Stimulated activated naive B cell treated with anti-CD40 and anti-IgM and Interleukin-4, amounts not matched to agents 10 μg/mL and 1 μg/mL and 100 μg/mL, for 72 hours (primary cell): ENCODE measurements at places on chromosomes 11 and 22.

DNA sequence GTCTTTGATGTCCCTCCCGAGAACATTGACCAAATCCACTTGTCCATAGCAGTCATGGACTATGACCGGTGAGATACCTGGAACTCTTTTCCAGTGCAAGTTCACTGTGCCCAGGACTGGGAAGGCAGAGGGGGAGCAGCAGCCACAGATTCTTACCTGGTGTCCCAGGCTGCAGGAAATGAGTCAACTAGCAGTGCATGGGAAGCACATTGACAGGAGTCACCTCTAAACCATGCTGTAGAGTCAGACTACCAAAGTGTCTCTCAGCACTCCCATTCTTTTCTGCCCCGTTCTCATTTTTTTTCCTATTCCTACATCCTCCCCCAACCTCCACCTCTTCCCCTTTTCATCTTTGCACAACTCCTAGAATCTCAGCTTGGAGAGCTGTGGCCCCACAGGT, 67.2 kb upstream of the OLFML1 start:
- no peak for DNase-seq

GRCh38 chr22:32466496-32466895, 2.2 kb upstream of the BPIFC start:
- no peak for DNase-seq

GRCh38 chr11:35126879-35127581, 11.9 kb upstream of the CD44 start:
- DNase-seq: no peak

GRCh38 chr11:2302896-2303626, 1.2 kb downstream of the TSPAN32 start:
- no peak for DNase-seq

GRCh38 chr22:22713416-22713815, 69.0 kb downstream of the GGTLC2 start:
- no peak for DNase-seq

- DNase-seq: no peak
Measured at GRCh38 chr22:44220727-44221680, 40.3 kb downstream of the PARVG start.

GRCh38 chr11:46247090-46247489, 30.4 kb upstream of the CREB3L1 start:
- no peak for DNase-seq

- DNase-seq: no peak
Measured at GRCh38 chr11:81072273-81072672, 1631.4 kb upstream of the TENM4 start.

- DNase-seq: no peak
Measured at GRCh38 chr22:28989035-28989464, 72.6 kb downstream of the C22orf31 start.

- no peak for DNase-seq
Measured at GRCh38 chr11:129969920-129970319, 32.7 kb downstream of the PRDM10 start.

- peak; percentile 85 for DNase-seq
Measured at GRCh38 chr11:64284962-64285884, at the start of gene GPR137. Gene GPR137, plus strand, starts transcription at chr11:64285848. Its CDS starts 677 bp downstream, at chr11:64286525.

DNA sequence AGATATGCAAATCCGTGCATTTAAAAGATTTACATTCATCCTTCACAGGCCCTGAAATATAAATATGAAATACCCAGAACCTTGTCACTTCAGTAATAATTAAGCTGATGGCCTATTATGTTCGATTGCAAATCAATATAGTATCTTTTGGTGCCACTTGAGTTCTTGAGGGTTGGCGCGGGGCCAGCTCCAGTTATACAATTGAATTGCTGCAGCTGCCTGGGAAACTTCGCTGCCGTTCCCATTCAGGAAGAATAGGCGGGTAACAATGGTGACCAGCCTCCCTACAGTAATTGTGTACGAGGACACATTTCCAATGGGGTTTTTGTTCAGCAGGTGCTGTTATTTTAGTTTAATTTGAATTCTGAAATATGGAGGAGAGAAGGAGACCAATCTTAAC, 451.2 kb downstream of the INSC start:
- no peak for DNase-seq

GRCh38 chr11:100830978-100831732, 144.1 kb downstream of the ARHGAP42 start:
- no peak for DNase-seq

DNA sequence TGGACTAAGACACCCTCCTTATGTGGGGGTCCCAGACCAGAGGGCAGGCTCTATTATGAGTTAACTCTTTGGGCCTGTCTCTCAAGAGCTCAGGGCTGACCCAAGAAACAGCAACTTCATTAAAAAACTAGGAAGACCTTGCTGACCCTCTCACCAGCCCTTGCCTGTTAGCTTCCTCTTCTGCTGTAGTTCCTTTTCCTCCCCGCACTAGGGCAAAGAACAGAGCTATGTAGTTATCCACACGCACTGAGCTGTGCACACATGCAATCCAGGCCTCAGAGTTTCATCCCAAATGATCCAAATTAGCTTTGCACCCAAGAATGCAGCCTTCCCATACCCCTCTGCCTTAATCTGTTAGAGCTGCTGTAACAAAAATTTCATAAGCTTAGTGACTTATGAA, 539.6 kb upstream of the CADM1 start:
- DNase-seq: no peak

DNA sequence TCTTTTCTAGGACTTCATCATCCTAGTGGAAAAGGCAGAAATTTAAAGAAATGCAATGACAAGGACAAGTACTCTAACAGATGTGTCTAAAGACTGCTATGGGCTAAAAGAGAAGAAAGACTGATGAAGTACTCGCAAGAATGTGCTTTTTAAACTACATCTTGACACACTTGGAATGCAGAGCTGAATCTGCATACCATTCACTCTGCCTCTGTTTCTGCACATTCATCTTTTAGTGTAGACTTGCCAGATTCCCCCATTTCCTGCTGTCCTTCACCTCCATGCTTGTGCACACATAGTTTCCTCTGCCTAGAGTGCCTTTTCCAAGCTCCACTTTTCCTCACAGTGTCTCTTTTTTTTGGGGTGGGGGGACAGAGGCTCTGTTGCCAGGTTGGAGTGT, 239.0 kb upstream of the CCDC179 start:
- DNase-seq: no peak

DNA sequence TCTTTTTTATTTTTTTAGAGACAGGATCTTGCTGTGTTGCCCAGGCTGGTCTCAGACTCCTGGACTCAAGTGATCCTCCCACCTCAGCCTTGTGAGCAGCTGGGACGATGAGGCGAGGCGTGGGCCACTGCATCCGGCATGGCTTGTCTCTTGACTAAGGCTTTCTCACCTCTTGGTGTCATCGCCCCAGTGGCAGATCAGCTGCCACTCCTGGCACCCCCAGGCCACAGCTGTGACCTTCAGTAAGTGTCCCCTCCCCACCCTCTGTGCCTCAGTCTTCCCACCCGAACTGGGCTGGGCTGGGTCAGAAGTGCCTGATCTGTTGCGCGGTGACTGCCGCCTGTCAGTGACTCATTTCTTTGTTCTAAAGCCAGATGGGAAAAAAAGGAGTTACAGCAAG, 3.6 kb downstream of the SYNGR1 start:
- DNase-seq: no peak

- no peak for DNase-seq
Measured at GRCh38 chr11:125264100-125265022, 99.8 kb downstream of the PKNOX2 start.

GRCh38 chr11:123357990-123358827, 71.9 kb upstream of the GRAMD1B start:
- no peak for DNase-seq

DNA sequence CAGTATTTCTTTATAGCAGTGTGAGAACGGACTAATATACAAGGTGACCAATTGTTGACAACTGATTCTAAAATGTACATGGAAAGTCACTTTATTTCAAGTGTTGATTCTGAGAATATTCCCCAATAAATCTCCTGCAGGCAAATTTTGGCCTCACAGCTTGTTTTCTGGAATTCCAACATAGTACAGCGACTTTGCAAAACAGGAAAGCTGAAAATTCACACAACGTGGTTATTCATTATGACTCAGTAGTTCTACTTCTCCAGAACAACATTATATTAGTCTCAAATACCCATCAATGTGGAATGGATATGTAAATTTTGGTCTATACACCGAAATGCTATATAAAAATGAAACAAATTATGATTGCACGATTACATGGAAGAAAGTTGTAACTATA, 22.5 kb upstream of the OR5AN1 start:
- DNase-seq: no peak

DNA sequence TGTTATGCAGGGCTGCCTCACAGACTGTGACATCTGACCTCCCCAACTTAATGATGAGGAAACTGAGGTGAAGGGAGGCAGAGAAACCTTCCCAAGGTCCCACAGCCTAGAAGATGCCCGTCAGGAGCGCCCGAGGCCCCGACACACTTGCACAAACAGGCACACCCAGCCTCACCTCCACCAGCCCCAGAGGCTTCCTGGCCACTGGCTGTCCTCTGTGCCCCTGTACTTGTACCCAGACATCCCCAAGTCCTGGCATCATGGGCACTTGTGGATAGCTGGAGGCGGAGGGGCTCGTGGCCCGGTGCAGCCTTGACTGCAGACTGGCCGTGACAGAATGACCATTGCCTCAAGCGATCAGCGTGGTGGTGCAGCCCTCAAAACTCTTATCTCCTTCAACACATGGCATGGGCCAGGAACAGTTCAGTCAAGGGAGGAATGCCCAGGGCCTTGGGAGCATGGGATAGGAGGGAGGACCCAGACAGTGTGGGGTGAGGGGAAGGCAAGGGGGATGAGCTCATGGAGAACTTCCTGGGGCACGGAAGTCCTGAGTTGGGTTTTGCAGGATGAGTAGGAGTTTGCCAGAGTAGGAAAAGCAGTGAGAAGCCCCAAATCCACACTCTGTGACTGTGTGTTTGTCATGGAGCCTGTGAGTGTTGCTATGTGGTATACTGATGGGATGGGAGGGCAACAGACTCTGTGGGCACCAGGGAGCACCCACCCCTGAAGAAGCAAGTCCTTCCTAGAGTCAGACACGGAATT, 25.8 kb upstream of the PPARA start:
- no peak for DNase-seq

DNA sequence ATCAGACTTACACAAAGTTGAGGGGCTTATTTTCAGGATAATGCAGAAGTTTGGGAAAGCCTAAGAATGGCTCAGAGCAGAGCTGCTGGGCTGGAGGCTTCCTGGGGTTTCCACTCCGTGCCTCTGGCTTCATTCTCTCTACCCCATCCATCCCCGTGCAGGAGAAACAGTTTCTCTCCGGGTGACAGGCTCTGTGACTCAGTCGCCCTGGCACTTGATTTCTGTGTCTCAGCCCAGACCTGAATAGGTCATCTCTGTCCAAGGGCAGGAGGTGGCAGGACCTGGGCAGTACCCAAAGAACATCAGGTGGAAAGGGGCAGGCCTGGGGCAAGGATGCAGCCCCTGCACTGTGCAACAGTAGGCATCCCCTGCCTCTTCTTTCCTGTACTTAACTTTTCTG, 38.4 kb upstream of the RTL6 start:
- DNase-seq: no peak

DNA sequence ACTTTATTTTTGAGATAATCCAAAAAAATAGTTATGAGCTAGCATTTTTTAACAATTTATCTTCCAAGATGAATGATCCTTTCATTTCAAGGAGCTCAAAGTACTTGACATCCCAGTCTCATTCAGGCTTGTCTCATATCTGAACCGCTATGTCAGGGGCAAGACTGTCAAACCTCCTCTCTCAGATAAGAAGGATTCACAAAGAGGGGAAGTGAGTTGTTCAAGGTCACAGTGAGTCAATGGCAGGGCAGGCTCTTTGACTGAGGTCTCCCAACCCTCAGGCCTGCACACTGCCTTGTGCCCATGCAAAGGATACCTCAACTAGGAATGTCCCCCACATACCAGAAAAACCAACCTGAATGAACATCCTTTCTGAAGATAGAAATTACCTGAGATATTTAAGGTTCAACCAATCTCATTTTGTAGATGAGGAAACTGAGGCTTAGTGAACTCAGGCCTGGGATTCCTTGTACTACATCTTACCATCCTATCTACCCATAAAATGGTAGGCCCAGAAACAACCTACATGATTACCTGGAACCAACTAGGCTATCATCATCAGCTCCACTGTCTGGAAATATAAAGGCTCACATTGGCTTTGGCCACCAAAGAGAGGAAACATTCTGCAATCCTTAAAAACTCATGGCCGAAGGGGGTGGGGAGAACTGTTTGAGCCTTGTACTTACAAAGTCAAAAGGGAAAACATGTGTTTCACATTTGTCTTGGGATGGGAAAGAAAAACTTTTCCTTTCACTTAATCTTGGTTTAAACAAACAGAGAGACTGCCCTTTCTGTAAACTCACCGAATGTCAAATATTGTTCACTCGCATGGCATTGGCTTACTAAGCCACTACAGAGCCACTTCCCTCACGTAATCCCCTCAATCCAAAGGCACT, 51.1 kb downstream of the LIF start:
- DNase-seq: no peak

DNA sequence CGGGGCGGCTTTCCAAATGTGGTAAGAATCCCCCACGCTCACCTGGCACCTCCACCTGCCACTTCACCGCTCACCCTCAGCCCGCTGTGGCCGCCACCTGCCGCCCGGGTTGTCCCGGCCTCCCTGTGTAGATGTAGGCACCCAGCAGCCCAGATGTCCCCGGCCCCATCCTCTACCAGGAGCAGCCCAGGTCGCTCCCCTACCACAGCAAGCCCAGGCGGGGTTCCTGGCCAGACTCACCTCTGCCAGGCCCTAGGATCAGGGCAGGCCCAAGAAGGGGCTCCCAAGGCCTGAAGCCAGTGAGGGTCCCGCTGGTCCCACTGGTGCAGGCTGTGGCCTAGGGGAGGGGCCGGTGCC, 27.4 kb downstream of the MOB2 start:
- DNase-seq: no peak

GRCh38 chr11:92225568-92226330, 1.1 kb downstream of the FAT3 start:
- no peak for DNase-seq

GRCh38 chr11:63537293-63538101, 889 bp downstream of the PLAAT4 start:
- DNase-seq: no peak

- no peak for DNase-seq
Measured at GRCh38 chr11:35241083-35241482, 102.1 kb downstream of the CD44 start.

GRCh38 chr11:8584511-8584910, 9.5 kb downstream of the STK33 start:
- no peak for DNase-seq

DNA sequence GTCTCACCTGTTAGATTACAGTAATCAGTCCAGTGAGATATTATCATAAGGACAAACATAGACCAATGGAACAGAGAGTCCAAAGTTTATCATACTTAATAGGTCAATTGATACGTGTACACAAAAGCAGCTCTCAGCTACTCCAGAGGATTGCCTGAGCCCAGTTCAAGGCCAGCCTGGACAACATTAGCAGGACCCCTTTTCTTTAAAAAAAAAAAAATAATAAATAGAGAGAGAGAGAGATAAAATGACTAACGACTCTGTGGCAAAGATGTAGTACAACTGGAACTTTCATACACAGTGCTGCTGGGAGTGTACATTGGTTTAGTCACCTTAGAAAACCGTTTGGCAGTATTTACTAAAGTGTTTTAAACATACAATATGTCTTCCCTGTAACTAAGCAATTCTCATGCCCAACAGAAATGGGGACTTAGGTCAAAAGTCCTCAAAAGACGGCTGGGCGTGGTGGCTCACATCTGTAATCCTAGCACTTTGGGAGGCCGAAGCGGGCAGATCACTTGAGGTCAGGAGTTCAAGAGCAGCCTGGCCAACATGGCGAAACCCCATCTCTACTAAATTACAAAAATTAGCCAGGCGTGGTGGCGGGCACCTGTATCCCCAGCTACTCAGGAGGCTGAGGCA, 10.6 kb downstream of the SNX32 start:
- DNase-seq: no peak

GRCh38 chr11:40376331-40376730, 1083.1 kb downstream of the LRRC4C start:
- no peak for DNase-seq

GRCh38 chr11:68396516-68396915, 64.0 kb upstream of the PPP6R3 start:
- no peak for DNase-seq
